ENCODE measurements at places on chromosomes 7 and 10.

- DNase-seq: peak; percentile 12
Observed at GRCh38 chr10:45373003-45373575, 927 bp upstream of the ALOX5 start.

- no peak for DNase-seq
Observed at GRCh38 chr7:106358103-106358663, 73.4 kb upstream of the NAMPT start.

GRCh38 chr10:70583669-70584037 is 18.9 kb downstream of the PRF1 start:
- DNase-seq: no peak

DNA sequence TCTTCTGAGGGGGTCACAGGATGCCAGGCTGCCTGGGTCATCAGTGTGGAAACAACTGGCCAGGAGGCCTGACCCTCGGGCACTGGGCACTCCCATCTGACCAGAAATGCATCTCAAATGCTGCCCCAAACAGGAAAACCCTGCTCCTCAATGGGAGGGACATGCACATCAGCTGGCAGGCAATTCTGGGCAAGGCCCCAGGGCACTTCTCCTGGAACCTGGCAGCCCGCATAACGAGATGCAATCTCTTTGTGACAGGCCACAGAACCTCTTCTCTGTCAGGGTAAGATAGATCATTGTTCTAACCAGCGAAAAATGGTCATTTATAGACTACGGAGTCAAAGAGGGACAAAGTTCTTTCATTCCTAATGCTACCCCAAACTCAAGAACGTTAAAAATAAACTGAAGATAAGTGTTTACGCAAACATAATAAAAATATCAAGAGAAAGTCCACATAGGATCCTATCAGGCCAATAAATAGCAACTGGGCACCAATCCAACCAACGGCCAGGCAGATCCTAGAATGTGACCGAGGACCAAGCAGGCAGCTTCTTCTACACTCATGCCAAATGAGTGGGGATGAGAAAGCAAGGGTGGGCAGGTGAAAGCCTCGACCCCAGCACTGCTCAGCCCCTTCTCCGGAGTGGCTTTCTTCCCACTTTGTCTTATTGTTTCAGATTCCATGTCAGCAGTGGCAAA is 212.3 kb downstream of the TCERG1L start:
- DNase-seq: no peak

DNA sequence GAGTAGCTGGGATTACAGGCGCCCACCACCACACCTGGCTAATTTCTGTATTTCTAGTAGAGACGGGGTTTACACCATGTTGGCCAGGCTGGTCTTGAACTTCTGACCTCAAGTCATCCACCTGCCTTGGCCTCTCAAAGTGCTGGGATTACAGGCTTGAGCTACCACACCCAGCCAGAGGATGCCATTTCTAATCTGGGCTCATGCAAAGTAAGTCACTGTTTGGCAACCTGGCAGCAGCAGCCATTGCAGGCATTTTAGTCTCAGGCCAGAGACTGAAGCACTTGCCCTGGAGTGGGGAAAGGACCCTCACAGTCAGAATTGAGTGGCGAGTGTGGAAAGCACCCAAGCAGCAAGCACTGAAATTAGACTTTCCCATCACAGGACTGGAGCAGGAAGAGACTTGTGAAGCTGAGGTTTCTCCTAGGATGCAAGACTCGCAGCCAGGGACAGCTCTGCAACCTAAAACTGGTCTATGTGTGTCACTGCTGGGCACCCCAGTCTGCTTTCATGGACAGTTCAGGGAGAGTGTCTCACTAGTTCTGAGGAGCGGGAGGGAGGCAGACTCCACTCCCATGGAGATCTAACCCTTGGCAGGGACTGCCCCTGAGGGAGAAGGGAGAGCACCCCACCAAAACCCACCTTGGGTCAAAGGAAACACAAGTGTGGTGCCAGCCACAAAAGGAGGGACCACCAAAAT is 27.6 kb downstream of the SNX13 start:
- DNase-seq: no peak

DNA sequence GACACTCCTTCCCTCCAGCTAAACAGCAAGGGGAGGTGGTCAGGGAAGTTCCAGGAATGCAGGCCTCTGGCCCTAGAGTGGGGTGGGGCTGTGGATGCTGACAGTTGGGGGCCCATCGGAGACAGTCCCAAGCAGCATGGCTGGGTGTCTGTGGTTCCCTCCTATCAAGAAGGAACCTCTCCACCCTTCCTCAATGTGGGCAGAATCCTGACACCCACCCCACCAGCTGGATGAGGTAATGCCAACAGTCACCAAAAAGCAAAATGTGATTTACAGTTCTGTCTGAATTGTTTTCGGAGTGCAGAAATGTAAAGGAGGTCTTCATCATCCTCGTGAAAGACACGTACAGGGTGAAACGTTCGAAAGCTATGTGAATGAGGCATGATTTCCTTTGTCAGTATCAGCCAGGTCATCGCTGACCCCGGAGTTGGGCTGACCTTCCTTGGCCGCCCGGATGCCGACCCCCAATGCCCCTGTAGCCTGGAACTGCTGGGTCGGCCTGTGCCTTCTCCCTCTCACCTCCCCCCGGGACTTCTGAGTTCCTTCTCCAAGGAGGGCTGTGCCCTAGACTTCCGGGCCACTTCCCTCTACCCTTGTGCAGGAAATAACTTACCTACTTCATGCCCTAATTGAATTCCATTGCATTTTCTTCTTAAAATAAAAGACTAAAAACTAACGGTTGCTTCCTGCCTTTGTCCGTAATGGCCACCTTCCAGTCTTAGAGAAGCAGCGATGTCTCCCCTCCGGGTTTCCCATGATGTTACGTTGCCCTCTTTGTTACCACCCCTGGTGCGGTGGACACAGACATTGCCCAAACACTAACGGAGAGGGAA is 24.5 kb downstream of the FOXK1 start:
- no peak for DNase-seq

DNA sequence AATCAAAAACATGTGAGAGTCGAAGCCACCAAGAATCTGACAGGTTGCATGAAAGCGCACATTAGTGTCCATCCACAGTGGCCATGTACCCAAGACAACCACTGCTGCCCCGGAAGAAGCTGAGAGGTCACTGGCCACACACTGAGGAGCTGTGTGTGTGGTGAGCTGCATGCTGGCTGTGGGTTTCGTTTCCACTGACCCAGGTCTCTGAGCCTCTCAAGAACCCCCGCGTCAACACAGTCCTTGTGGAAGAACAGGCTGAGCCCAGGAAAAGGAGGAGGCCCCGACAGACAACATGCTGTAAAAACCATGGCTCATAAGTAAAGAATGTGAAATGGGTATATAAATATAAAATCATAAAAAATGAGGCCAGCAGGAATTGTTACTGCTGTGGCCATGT is 8.2 kb downstream of the VIPR2 start:
- no peak for DNase-seq

- no peak for DNase-seq
Observed at GRCh38 chr10:133143200-133143533, 16.9 kb upstream of the KNDC1 start.

DNA sequence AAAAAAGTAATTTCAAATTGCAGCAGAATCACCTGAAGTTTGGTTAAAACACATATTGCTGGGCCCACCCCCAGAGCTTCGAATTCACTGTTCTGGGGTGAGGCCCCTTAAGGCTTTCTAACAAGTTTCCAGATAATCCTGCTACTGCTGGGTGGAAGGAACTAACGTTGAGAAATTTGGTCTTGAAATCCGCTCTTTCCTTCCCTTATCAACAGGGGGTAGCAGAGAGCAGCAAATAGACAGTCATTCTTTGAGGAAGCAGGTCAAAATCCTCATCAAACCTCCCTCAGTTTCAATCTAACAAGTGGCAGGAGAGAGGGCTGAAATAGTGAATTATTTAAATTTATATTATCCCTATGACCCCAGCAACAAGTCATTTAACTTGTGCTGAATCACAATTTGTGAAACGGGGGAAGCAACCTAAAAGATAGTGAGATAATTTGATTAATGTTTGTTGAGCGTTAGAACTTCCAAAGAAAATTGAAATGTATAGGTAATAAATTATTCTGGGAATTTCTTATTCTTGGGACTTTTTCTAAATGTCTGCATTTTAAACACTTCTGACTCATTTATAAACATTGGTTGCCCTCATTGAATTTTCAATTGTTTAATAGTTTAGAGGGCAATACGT is 21.7 kb upstream of the MALSU1 start:
- DNase-seq: peak; percentile 51

- DNase-seq: no peak
Observed at GRCh38 chr7:6078548-6078947, 47.4 kb downstream of the ANKRD61 start.

All from stimulated activated CD4-positive, alpha-beta T cell treated with anti-CD3 and anti-CD28 coated beads, Interleukin-4, amount 100 ng/mL, for 24 hours (primary cell).